Tibial nerve (tissue), 4 donors: ENCODE measurements at places on chromosomes 5 and 9. TPM values are rescaled to one million over a fixed set of nuclear protein-coding genes. Genes with fewer than 3 reads are reported as not detected.

Gene PCDHA9
- 0.84 TPM for total RNA-seq

Gene PCDHB3
- 7.4 TPM for total RNA-seq

- no peak overlapping the region for H3K27ac ChIP-seq
- H3K36me3 ChIP-seq: no peaks in the 10 kb centered on the region
- H3K4me1 ChIP-seq: no peaks in the 10 kb centered on the region
- no peaks in the 10 kb centered on the region for H3K27me3 ChIP-seq
- no peak for DNase-seq
Observed at GRCh38 chr9:31103836-31104235, 1280.6 kb upstream of the ACO1 start.

DNA sequence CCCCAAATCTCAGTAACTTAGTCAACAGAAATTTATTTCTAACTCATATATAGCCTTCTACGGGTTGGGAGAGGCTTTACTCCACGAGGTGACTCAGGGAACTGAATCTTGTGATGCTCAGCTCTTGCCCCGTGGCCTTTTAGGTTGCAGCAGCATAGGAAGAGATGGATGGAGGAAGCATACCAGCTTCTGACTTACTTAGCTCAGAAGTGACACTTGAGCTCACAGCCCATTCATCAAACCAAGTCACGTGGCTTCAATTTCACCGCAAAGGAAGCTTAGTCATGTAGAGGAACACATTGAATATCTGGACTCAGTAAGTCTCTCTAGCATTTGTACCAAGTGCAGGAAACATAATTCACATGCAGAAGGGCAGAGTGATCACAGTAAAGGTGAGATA, 124.1 kb upstream of the KCNN2 start:
- H3K4me1 ChIP-seq: no peaks in the 10 kb centered on the region
- no peak overlapping the region for H3K4me3 ChIP-seq
- H3K27ac ChIP-seq: no peak overlapping the region
- no peaks in the 10 kb centered on the region for H3K27me3 ChIP-seq
- no peaks in the 10 kb centered on the region for H3K36me3 ChIP-seq
- DNase-seq: no peak
